ENCODE measurements at places on chromosomes 11 and 22.

- no peak for DNase-seq
Observed at GRCh38 chr22:37173709-37174108, 14.3 kb downstream of the C1QTNF6 start.

DNA sequence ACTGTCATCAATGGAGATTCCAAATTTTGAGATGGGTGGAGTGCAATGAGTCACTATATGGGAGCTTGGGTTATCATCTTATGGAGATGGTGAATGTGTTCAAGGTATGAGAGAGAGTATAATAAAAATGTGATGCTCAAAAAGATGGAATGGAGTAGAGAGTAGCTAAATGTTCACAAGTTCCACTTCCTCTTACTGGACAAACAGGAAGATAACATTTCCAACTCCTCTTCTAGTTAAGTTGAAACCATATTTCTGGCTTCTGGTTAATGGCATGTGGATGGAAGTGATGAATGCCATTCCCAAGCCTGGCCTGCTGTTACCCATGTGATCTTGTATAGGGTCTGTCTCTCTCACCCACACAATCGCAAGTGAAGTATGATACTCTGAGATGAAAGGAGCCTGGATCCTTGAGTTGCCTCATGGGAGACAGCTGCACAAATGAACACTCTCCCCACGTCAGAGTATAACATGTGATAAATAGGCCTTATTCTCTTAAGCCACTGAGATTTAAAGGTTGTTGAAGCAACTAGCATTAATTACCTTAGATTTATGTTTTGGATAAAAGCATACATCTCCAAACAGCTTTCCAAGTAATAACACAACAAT lies 111.0 kb downstream of the RAB38 start:
- DNase-seq = no peak

- DNase-seq = no peak
Observed at GRCh38 chr22:44437216-44438055, 60.6 kb downstream of the RTL6 start.

GRCh38 chr11:126358763-126359160 lies 3.3 kb downstream of the ST3GAL4 start:
- DNase-seq = no peak

DNA sequence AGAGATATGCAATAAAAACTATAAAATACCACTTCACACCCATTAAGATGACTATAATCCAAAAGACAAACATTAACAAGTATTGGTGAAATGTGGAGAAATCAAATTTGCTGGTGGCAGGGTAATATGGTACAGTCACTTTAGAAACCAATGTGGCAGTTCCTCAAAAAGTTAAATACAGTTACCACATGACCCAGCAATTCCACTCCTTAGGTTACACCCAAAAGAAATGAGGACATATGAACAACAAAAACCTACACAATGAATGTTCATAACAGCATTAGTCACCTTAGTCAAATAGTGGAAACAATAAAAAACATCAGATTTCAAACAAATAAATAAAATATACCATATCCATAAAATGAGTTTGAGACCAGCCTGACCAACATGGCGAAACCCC lies 52.6 kb downstream of the RDX start:
- no peak for DNase-seq

DNA sequence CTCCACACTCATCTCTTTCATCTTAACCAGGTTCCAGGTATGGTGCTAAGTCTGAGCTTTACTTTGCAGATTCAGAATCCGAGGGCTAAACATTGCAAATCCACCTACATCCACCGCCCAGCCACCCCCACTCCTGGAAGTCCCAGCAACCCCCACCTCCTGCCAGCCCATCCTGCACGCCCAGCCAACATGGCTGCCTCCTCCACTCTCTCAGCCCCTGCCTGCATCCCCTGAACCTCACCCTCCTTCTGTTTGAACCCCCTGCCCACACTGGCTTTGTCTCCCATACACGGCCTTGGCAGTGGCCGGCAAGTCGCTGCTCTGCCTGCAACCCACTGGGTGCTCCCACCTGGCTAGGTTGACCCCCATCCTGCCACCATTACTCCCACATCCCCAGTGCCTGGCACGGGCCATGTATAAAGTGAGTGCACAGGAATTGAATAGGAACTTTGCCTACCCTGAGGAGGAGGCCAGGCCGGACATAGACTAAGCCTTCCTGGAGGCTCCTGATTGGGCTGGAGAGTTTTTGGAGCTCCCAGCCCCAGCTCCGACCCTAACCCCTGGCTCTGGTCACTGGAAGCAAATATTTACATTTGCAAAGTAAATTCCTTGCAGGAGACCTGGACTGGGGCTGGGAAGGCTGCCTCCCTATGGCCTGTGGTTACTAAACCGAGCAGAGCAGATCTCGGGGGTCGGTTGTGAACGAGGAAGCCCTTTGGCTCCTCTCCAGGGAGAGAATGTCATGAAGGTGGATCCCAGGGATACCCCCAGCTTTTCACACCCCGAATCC lies 14.4 kb downstream of the EMID1 start:
- no peak for DNase-seq

DNA sequence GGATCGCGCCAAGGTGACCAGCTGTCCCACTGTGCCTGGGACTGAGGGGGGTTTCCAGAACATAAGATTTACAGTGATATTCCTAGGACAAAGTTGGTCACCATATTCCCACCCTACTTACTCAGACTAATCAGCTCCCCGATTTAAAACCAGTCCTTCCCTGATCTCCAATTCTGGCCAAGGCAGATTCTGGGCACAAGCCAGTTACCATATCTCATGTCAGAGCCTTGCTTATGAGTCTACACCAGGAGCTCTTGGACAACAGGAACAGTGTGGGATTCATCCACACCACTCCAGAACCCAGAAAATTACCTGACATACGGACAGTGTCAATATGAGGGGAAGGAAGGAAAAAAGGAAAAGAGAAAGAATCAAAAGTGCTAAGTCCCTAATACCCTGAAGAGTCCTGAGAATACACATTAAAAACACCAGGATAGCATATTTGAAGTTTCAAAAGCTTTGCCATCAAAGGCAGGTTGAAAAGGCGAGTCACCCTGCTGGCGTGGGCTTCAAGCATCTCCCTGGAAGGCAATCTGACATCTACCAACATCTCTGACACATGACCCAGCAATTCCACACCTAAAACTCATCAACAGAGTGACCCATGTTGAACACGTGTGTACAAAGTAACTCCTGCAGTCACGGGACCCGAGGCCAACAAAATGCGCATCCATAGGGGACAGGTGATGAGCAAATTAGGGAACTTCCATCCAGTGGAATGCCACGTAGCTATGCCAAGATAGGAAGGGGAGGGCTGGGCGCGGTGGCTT lies 8.0 kb upstream of the IL2RB start:
- DNase-seq = no peak

DNA sequence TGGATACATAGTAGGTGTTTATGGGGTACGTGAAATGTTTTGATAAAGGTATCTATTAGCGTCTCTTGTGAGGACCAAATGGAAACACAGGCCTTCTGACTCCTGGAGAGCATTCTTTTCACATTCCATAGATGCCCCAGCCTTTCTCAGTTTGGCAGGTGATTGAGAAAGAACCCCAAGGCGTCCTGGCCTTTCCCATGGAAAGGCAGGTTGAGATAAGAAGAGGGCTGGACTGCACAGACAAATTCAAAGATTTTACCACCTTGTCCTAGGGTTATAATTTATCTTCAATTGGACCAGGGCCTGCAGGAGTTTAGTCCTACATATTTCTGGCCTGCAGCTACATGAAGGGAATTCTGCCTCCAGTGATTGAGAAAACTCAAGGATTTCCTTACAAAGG lies 661 bp upstream of the OLFML1 start:
- DNase-seq = no peak

GRCh38 chr11:119706029-119706428 lies 23.0 kb downstream of the NECTIN1 start:
- no peak for DNase-seq

DNA sequence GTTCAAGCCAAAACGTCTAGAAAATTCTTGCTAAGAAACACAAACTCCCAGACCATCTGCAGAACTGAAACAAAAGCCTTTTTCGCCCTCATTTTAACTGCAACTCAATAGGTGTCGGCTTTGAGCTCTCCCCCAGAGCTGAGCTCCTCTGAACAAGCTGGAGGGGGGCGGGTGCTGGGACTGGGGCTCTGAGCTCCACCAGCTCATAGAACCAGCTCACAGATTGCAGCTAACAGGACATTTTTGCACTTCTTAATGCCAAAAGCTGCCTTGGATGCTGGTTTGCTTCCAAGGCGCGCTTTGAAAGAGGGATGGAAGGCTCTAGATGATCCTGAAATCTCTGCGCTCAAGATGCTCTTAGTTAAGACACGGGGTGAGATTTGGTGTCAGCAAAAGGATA lies 6.0 kb upstream of the YWHAH start:
- no peak for DNase-seq

GRCh38 chr11:61327669-61328071 lies 5.2 kb downstream of the DDB1 start:
- no peak for DNase-seq

GRCh38 chr11:696955-697491 lies 1.4 kb downstream of the TMEM80 start:
- no peak for DNase-seq

DNA sequence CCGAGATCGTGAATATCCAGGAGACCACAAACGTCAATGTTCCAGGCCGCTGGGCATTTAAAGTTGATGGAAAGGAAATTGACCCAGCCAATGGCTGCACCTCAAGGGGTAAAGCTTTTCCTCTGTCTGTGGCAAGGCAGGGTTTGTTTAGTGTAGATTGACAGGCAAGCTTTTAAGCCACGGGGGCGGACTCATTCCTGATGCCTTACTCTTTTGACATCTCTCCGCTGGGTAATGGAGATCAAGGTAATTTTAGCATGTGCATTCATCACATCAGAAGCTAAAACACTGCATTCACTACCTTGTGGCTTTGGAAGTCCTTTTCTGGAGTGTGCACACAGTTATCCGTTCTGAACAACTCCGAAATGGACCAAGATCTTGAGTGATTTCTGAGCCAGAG lies 12.6 kb downstream of the TECTA start:
- DNase-seq = no peak

DNA sequence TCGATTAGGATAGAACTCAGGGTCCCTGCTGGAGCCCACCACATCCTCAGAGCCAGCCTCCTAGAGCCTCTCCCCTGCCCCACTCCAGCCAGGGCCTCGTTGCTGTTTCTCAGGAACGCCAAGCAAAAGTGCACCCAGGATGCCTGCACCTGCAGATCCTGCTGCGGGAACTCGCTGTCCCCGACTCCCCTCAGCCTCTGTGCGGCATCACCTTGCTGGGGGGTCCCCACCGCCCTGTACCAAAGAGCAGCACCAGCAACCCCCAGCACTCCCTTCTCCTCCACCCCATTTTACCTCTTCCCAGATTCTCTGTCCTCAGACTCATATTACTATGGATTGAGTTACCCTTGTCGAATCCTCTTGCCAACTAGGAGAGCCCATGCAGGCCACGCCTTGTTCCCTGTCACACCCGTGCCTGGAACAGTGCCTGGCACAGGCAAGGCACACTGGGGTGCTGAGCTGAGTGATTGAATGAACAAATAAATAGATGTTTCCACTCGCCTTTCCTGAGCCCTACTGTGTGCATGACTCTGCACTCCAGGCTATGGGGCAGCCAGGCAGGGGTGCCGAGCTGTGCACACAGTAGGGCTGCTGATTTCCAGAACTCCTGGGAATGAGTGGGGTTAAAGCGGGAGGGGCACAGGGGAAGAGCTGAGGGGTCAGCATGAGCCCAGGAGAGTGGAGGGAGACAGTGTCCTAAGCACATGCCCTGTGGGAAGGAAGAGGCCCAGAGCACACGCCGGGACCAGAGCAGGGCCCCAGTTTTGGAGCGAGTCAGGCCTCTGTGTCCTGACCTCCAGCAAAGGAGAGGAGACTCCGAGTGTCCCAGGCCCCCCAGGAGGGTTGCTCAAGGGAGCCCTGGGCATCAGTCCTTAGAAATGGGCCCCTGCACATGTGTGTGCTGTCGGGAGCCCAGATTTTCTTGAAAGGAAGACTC lies 44.3 kb downstream of the LINC01488 start:
- no peak for DNase-seq
